RPMI7951 (cell line): ENCODE measurements at places on chromosomes 1 and 21.

DNA sequence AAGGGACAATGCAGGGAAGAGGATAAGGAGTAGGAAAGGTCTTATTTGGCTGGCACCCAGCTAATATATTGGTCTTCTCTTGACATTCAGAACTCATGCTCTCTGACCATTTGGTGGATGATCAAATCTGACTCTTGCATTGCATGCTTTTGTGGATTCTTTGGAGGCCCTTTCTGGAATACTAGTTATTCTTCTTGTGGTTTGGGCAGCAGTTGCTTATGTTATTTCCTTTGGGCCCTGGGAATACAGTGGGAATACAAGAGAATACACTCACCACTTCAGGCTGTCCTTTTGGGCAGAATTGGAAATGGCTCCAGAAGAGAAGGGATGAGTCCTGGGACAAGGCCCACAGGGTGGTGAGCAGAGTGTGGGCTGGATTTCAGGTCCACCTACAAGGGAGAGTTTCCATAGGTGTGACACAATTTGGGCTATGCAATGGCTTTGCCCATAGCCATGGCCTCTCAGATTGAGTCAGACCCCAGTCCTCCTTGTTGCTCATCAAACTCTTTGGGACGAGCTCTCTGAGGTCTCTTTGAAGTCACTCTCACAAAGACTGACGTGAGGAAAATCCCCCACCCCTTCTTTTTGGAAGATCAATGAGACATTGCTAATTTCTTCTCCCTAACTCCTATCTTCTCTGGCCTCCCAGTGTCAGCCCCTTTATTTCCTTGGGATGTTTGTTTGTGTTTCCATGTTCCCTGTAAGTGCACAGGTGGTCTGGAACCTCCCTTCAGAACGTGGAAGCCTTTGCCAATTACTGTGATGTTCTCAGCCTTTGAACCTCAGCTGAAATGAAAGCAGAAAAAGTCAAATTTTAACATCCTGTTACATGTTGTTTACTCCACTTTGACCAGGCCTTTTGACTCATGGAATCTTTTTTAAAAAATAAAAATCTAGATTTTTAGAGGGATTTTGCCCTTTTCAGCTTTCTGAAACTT lies 19.4 kb downstream of the HSD11B1 start:
- DNase-seq = no peak

- DNase-seq = no peak
Observed at GRCh38 chr21:44354775-44355771, 1.7 kb downstream of the TRPM2 start.

DNA sequence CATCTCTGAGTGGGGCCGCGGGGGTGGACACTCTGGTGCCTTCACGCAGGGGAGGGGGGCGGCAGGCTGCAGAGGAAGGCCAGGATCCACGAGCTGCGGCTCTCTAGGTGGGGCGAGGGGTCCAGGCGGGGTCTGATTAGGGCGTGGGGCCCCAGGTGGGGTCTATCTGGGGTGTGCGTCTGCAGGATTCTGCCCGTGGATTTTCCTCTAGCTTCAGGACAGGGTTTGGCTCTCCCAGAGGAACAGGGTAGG lies 6.3 kb downstream of the JMJD4 start:
- DNase-seq = no peak

GRCh38 chr1:101522486-101522885 lies 285.7 kb downstream of the S1PR1 start:
- DNase-seq = no peak

GRCh38 chr1:18970762-18971161 lies 14.3 kb upstream of the IFFO2 start:
- peak; percentile 64 for DNase-seq

GRCh38 chr1:227318853-227319607 lies 738 bp upstream of the CDC42BPA start:
- peak; percentile 81 for DNase-seq
